Cerebellar nuclear complex (tissue), 1 donor: ENCODE measurements at places on chromosomes 16 and 17.

GRCh38 chr16:67530013-67530939, 1.6 kb downstream of the RIPOR1 start:
- no peak for DNase-seq

DNA sequence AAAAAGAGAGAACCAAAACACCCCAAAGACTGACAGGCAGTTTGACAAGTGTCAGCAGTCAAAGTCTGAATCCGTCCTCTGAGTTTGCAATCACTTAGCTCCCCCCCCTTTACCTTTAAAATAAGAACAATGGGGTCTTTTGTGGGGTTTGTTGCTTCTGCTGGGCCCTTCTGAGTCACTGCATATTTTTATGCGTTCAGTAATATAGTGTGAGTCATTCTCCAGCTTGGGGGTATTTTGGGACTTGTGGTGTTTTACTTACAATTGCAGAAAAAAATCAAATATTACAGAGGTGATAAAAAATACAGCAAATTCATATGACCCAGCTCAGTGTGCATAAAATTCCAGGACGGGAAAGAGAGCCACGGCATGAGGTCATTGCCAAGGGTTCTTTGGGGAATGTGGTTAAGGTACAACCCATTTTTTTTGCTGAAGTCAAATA, 120.1 kb downstream of the CYLD start:
- no peak for DNase-seq

- no peak for DNase-seq
Measured at GRCh38 chr17:56909742-56910508, 3.9 kb downstream of the TRIM25 start.

DNA sequence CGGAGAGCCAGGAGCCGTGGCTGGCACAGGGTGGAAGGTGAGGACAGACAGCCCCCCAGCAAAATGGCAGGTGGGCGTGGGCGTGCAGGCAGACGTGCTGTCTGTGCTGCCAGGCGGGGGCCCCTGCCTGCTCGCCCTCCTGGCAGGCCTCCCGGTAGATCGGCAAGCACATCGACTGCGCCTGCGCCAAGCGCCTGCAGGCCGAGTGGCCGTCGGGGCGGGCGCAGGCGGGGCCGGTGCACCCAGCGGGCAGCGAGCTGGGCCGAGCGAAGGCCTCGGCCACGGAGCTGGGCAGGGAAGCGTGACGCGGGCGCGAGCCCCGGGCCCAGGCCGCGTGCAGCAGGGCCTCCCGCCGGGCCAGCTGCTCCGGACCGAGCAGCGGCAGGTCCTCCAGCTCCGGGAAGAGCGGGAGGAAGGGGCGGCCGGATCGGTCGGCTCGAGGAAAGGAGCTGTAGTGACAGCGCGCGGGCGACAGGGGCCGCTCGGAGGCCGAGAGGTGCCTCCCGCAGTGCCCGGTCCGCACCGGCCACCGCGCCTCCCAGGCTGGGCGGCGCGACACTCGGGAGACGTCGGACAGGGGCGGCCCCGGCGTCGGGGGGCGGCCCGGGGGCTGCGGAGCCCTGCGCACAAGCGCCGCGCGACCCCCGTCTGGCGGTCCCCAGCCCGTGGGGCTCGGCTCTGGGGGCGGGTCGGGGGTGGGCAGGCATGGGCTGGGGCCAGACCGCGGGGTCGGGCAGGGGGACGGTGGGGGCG, 16.9 kb downstream of the GRIN2C start:
- no peak for DNase-seq

DNA sequence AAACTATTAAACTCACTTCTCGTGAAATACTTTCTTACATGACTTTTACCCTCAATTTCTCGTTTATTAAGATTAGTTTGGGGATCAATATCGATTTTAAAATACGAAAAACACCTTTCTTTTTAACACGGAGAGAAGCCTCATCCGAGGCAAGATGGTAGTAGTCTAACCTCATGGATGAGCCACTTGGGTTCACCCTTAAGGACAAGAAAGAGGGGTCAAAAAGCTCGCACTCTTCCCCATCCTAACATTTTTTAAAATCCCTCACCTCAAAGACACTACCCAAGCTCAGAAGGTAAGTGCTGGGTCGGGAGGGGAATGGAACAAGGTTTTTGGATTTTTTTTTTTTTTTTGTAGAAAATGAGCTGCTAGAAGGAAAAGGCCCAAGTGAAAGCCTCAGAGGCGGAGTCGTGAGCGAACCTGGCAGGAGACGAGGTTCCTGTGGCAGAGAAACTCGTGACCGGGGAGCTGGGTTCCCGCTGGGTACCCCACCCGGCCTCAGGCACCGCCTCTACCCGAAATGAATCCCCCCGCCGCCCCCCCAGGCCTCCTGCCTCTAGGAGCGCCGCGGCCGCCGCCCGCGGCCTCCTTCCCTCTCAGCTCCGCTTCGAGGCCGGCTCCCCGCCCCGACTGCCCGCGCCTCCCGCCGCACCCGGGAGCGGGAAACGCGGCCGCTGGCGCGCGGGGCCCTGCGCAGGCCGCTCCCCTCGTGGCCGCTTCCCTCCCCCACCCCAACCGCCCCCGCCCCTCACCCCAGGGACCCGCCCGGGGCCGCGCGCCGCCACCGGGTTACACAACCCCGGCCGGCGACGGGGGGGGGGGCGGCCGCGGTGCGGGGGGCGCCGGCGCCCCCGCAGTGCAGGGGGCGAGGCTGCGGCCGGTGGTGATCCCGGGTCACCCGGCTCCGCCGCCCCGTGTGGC, 1.6 kb downstream of the NUFIP2 start:
- DNase-seq, result no peak

DNA sequence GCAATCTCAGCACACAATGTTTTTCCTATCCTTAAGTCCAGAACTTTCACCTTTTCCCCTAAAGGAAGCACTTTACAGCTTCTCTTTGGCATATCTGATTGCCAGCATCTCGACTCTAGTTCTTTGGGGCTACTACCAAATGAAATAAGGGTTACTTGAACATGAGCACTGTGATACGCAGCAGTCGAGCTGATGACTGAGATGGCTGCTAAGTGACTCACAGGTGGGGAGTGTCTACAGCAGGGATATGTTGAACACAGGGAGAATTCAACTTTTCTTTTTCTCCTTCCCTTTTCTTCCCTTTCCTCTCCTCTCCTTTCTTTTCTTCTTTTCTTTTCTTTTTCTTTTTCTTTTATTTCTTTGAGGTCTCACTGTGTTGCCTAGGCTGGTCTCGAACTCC, 334.8 kb downstream of the MAF start:
- no peak for DNase-seq

GRCh38 chr16:82726306-82726705, 99.5 kb downstream of the CDH13 start:
- no peak for DNase-seq

DNA sequence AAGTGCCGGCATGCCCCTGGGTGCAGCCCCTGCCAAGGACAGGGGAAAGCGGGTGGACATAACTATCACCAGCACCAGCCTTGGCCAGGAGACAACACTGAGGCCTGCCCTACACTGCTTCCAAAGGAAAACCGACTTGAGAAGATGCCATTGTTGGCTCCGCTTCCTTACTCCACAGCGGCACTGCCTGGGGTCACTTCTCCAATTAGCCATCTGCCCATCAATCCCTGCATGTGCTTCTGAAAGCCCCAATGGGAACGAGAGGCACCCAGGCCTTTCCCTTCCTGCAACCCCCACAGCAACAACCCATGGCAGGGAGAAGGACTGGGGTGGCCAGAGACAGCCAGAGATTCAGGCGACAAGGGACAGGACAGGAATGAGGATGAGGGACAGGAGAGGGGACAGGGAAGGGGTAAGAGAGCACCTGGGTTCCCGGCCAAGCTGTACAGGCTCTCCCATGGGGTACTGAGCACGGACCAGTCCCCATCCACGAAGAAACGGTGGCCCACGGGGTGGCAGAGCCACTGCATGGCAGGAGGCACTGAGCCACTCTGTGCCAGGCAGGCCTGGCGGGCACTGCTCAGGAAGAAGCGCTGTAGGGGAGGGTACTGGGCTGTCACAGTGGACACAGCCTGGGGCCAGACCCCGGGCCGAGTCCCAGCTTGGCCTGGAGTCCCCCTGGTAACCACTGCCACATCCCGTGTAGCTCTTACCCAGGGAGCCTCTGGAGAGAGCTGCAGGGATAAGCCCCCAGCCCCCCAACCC, 21.2 kb downstream of the SREBF1 start:
- no peak for DNase-seq

DNA sequence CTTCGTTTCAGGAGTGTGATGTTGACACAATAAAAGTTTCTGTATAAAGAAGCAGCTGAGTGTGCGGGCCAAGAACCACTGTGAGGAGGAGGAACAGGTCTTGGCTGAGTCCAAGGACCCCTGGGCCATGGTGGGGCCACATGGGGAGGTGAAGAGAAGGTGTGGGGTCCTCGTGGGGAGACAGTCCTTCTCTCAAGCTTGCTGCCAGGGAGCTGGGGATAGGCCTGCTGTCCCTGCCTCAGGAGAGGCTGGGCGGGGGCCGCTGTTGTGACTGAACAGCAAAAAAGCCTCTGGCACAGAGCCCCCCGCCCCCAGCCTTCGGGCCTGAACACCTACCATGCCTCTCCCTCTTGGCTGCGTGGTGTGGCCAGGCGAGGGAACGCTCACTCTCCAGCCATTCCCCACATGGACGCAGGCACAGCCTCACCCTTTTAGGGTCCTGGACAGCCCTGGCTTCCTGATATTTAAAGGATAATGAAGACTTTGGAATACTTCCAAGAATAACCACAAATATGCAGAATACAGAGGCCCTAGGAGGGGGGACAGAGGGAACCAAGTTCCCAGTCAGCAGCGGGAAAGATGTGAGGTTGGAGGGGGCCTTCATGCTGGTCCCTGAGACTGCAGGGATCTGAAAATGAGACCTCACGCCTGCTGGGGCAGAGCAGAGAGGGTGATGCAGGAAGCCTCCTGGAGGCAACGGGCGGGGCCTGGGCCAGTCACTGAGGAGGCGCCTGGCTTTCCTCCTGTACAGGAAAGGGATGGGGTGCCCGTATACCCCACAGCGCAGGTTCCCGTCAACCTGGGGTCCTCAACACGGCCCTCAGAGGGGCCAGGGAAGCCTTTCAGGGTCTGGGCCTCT, 100.0 kb upstream of the CREBBP start:
- no peak for DNase-seq

GRCh38 chr17:69870751-69871199, 204.2 kb upstream of the KCNJ16 start:
- DNase-seq, result no peak

DNA sequence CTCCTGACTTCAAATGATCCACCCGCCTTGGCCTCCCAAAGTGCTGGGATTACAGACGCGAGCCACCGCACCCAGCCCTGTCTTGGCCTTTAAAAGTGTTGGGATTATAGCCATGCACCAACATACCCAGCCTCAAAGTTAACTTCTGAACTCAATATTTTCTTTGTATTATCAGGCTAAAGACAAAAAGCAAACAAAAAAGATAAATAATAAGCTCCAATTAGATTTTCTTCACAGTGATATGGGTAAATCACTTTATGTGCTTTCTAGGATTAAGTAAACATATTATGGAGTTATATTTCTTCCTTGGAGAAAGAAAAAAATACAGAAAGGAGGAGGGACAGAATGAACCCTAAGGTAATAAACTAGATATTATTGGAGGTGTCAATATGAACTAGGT, 74.3 kb downstream of the FBXL20 start:
- no peak for DNase-seq

DNA sequence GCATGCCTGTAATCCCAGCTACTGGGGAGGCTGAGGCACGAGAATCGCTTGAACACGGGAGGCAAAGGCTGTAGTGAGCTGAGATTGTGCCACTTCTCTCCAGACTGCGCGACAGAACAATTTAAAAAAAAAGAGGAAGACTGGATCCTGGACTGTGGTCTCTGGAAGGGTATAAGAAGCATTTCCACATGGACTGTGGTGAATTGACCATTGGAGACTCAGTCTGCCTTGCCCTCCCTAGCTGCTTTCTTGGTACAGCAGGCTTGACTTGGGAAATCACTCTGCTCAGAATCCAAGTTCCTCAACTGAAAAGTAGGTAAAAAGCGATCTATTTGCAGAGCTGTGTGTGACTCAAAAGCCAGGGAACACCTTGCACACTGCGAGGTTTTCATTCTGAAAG, 1.0 kb upstream of the MGRN1 start:
- no peak for DNase-seq

GRCh38 chr16:80893686-80894085, 89.3 kb upstream of the CDYL2 start:
- DNase-seq, result no peak

- DNase-seq, result no peak
Measured at GRCh38 chr17:50799582-50799981, 32.3 kb upstream of the ANKRD40CL start.

DNA sequence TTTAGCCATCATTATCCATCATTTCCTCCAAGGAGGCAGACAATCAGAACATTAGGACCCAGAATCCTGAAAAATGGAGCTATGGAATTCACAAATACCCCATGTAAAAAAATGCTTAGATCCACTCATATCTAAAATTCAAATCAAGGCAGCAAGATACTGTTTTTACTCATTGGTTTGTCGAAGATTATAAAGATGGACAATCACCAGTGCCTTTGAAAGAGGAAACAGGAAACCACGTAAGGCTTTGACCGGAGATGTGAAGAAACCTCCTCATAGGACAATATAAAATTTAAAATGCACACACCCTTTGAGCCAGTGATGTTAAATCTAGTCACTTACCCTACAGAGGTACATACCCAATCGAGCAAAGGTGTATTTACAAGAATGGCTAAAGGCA, 130.0 kb downstream of the XYLT1 start:
- no peak for DNase-seq

GRCh38 chr17:48767263-48767774, 38.8 kb upstream of the HOXB13 start:
- no peak for DNase-seq

DNA sequence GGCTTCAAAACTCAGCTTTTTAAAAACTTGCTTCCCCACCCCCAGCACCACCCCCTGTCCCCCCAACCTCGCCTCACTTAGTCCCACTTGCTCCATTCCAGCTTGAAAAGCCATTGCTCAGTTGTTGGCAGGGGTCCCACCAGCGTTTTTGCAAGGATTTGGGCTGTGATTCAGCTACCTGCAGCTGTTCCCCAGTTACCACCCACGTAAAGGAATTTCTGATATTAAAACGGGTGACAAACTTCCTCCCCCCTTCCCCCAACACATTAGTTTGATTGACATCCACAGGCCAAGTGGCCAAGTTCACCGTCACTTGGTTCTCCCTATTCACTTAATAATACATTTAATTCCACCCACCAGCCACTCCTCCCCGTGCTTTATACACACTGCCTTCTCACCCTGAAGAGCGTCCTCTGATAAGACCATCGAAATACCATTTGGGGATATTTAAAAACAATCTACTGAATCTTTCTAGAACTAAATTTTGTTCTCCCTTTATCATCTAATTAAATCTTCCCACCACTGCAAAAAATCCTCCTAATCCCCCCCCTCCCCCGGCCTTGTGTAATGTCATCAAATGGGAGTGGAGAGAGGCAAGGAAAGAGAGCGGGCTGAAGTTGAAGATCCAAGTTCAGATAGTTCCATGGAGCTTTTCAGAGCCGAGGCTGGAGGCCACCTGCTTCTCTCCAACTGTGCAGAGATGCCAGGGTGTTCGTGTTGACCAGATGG, 55.1 kb downstream of the SOX9 start:
- no peak for DNase-seq

GRCh38 chr17:19558946-19559345, 25.3 kb downstream of the SLC47A1 start:
- DNase-seq, result no peak

- DNase-seq, result no peak
Measured at GRCh38 chr16:1142911-1143310, 10.0 kb upstream of the CACNA1H start.
